GM13977 (cell line): ENCODE measurements at places on chromosomes 4 and X.

DNA sequence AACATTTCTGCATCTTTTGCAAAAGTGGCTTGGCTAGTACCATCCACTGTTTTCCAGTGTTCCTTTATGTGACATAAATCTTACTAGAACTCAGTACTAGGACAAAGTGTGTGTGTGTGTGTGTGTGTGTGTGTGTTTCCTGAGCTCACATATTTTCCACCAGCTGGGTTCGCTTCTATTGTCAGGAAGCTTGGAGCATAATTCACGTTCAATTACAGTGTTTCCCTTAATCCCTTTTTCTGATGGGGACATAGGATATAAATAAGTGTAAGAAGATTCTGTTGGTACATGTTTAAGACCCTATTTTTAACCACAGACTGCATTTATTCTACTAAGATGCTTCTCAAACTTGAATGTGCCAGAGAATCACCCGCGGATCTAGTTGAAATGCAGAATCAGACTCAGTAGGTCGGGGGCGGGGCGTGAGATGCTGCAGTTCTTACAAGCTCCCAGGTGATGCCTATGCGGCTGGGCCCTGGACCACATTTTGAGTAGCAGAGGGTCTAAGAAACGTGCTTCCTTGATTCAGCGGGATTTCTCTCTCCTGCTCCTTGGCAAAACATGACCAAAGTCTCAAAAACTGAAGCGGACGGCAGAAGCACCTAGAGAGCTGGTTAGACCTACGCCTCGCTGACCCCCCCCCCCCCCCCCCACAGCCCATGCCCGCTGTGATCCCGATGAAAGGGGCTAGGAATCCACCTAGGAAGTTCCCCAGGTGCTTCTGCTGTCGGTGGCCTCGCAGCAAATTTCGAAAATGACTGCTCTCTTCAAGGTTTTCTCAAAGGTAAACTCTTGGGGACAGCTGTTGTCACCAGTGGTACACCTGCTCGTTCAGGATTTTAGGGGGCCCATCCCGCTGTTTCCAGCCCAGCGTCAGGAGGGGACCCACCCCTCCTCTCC, 797 bp downstream of the CD99L2 start:
- peak; percentile 16 for DNase-seq

- peak; percentile 17 for DNase-seq
These were observed 49.0 kb upstream of the TRAM1L1 start for GRCh38 chr4:117134386-117134785.

DNA sequence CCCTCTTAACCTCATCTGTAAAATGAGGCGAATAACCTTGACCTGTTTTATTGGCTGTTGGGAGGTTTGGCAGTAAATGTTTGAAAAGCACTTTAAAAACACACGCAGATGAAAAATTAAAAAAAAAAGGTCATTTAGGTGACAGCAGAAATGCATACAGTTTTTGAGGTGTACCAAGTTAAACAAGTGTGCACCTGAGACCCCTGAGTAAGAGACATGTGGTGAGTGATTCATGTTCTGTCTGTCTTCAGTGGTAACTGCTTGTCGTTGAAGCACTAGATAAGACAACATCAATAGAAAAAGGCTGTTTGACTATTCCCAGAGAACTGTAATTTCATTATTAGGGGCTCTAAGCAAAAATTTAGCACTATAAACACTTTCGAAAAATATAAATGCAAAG, 608.4 kb upstream of the PITX2 start:
- DNase-seq, result no peak

DNA sequence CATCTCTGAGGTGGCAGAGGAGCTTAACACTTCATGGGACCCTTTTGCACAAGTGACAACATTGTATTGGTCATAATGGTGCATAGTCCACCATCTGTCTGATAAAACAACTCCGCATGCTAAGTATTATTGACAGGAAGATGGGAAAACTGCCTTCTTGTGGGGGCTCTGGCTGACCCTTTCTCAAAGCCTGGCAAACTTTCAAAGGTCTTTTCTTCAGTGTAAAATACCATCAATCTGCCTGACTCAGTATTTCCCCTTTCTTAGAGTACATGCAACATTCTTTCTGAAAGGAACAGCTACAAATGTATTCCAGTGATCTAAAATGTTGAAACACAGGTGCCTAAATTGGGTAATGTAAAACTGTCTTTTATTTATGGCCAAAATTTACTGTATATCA, 89.1 kb downstream of the NAA11 start:
- no peak for DNase-seq

DNA sequence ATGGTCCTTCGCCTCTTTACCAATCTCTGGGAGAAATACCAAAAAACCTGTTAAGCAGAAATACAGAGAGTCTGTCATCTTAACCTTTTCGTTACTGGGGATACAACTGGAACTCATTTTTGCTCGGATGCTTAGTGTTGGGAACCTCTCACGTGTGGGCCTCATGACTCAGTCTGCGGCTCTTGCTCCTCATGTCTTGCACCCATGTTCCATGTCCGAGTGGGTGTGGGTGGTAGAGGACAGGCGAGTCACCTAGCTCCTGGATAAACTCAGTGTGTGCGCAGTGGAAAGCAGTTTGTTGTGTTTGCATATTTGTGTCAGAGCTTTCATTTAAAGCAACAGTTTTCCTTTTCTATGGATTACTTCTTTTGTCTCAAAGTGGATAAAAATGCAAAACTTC, 70.6 kb downstream of the TNIP2 start:
- no peak for DNase-seq

- DNase-seq, result no peak
These were observed 3.9 kb downstream of the L1CAM start for GRCh38 chrX:153882086-153882498.

GRCh38 chrX:101359966-101360365, 11.4 kb upstream of the TIMM8A start:
- no peak for DNase-seq

DNA sequence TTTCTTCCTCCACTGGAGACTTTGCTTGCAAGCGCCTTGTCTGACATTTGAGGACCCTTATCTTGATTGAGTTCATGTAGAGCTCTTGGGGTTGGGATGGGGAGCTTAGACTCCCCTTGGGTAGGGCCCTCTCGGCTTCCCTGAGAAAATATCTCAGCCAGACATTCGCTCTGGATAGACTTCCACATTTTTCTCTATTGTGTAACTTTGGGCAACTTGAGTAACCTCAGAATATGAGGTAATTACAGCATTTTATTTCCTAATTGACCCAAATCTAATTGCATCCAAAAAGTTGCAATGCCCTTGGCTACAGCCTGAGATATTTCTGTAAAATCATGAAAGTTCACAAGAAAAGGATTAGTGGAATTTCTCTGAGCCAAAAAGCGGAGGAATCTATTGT, 102.8 kb upstream of the MXRA5 start:
- DNase-seq, result no peak

DNA sequence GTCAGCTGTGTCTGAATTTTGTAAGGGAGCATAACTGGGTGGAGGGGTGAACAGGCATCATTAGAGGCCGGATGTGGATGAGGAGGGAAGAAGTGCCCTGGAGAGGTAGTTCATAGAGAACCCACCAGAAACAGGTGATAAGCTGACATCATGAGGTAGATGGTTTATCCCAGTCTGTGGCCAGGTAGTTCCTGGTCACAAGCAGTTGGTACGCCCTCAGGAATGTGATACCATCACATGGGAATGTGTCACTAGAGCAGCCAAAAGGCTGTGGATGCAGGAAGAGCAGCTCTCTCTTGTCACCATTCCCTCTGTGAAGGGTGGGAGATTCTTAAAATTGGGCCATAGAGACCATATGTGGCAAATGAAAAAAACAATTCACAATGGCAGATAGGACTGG, 21.9 kb downstream of the MSN start:
- no peak for DNase-seq

DNA sequence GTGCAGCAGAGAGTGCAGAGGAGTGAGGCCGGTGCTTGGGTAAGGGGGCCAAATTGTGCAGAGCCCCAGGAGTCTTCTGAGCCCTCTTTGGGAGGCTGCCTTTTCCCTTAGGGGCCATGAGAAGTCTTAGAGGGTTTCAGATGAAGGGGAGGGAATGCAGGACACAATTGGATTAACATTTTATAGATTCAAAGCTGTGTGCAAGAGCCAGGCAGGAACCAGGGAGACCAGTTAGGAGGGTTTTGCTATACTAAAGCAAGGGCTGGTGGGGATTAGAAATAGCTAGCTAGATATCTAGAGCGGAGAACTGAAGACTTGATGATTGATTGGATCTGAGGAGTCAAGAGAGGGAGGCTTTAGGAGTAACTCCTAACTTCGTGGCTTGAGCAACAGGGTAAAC, 49.5 kb upstream of the SETD7 start:
- no peak for DNase-seq

GRCh38 chrX:38276089-38276488, 51.2 kb downstream of the RPGR start:
- DNase-seq, result no peak

GRCh38 chr4:793093-793861, 32.7 kb downstream of the CPLX1 start:
- DNase-seq, result no peak

DNA sequence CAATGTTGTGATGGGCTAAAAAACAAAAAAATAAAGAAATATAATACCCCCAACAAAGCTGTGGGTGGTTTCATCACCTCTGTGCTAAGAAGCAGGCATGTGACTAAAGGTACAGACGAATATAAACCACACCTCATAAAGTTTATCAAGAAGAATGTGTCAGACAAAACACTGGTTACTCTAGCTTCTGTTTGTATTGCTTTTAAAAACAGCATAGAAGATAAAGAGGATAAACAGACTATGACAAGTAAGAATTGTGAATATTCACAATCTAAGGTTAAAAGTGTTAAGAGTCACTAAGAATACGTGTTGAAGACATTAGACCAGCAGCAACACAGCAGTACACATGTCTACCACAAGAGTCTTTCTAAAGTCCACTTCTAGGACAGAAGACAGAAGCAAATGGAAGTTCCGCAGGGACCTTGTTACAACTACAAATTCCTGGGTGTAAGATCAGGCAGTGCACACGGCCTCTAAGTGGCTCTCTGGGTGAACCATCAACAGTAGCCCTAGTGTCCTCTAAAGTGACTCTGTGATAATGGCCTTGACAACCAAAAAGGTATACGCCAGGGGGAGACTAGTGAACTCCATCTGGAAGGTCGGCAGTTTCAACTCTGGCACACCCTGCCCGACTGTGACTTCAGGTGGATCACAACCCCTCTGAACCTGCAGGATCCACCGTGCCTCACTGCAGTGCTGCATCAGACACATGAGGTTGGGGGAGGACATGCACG, 8.3 kb upstream of the FGFBP2 start:
- no peak for DNase-seq

DNA sequence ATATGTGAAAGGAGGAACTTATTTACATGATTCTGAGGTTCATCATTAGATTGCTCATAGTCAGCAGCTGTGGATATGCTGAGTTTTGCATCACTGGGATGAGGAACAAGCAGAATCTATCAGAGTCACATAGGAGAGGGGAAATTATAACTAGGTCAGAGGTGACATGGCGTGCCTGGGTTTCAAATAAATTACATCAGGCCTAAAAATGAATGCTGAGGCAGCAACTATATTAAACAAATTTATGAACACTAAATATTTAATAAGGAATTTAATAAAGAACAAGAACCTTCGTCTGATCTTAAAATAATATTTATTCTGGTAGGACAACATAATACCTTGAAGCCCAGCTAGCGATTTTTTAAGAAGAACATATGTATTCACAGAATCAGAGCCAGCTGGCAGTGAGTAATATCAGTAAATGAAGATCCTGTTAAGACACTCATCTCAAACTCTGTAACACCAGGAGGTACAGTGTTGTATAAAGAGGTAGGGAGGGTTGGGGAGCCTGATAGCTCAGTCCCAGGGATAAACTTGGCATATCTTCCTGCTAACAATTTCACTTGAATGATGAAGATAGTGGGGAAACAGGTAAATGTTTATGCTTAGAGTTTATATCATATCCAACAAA, 60.9 kb upstream of the HS3ST1 start:
- no peak for DNase-seq

DNA sequence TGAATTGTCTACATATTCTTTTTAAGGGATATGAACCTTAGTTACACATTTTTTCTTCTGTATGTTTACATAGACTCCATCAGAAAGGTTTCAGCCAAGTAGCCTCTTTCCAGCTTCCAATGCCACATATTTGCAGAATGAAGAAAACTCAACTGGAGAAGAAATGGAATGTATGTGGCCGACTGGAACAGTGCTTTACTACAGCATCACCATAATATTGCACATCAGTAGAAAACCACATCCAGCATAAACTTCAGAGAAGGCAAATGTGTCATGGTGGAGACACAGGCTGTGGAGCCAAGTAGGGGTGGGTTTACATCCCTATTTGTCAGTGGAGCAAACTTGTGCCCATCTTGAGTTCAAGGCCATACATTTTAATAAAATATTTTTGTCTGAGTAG, 204.8 kb upstream of the LDB2 start:
- no peak for DNase-seq

DNA sequence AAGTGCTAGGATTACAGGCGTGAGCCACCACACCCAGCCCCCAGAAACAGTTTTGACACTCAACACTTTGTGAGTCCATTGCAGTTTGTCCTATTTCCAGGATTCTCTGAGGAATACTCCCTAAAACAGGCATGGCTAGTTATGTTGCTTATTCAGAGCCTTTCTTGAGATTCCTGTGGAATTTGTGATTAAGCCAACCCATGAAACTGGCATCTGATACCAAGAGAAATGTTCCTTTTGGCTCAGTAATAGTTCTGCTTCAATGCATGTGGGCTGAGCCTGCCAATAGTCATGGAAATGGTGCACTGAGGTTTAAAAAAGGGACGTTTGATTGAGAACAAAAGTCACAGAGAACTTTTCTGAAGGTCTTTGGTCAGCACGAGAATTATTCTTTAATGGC, 241.7 kb downstream of the PPP1R2C start:
- DNase-seq, result no peak

DNA sequence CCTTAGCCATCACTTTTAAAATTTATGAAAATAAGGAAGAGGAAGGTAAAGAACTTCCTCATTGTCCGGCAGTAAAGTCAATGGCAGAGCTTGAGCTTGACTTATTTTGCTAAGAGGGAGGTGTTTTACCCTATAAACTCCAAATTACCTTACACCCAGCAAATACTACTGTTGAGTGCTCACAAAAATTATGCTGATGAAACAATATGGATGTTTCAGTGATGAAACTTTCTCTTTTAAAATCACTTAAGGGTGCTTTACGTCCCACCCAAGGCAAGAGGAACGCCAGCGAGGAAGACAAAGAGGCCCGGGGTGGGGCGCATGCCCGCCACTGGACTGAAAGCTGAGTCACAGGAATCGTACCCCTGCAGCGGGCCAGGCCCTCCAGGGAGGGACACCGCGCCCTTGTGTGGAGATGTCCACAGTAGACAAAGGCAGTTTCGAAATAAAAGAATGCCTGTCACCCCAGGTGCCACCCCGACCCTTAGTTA, 560 bp upstream of the TMSB4X start:
- no peak for DNase-seq

DNA sequence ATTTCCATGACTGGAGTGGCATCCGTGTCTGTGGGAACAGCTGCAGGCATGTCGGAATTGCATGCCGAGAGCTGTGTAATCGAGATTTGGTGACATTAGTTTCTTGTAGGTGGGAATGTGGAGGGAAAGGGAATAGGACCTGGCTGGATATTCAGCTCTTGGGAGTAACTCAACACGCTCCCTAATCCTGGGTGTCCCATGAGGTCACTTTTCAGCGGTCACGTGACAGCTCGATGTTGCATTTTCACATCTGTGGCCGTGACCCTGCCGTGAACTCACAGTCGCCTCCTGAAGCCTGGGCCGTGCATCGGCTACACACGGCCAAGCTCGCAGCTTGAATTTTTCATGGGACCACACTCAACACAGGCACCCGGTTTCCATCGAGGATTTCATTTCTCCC, 25.8 kb upstream of the PSAPL1 start:
- no peak for DNase-seq
